ENCODE measurements at places on chromosomes 7 and 10.

- peak; percentile 15 for DNase-seq
Observed at GRCh38 chr7:125563964-125564529, 634.4 kb upstream of the POT1 start.

DNA sequence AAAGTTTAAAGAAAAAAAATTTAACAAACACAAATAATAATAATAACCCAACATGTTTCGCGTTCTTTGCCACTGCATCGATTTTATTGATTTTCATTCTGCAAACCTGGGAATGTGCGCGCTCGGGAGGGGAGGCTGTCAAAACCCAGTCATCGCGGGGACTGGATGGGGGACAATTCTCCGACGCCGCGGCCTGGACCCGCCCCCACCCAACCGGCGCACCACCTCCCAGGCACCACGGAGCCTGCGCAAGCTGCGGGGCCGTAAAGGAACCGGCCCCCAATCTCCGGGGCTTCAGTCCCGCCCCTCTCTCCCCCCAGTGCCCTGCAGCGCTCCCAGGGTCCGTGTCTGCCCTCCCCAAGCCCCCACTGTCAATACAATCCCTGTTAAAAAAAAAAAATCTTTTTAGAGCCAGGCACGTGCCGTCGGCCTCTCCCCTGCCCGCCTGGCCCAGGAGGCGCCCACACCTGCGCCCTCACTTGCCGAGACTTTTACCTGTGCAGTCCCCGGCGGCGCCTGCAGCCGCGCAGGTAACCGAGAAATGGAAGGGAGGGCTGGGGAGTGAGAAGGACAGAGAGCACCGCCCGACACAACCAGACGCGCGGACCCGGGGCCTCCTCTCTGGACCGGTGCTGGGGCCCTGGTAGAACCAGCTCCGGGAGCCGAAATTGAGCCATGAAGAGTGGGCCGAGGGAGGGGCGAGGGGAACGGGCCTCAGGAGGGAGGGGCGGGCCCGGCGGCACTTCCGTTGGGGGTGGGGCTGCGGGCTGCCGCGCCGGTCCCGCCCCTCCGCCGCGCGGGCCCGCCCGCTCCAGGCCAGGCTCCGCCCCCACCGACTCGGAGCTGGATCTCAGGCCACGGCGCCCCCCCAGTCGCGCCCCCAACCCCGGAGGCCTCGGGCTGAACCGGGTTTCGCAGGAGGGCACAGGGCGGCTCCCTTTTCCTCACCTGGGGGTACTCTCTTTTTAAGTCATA is 7.6 kb upstream of the ZNF503 start:
- peak; percentile 87 for DNase-seq

- no peak for DNase-seq
Observed at GRCh38 chr10:107485019-107485418, 320.5 kb upstream of the SORCS1 start.

DNA sequence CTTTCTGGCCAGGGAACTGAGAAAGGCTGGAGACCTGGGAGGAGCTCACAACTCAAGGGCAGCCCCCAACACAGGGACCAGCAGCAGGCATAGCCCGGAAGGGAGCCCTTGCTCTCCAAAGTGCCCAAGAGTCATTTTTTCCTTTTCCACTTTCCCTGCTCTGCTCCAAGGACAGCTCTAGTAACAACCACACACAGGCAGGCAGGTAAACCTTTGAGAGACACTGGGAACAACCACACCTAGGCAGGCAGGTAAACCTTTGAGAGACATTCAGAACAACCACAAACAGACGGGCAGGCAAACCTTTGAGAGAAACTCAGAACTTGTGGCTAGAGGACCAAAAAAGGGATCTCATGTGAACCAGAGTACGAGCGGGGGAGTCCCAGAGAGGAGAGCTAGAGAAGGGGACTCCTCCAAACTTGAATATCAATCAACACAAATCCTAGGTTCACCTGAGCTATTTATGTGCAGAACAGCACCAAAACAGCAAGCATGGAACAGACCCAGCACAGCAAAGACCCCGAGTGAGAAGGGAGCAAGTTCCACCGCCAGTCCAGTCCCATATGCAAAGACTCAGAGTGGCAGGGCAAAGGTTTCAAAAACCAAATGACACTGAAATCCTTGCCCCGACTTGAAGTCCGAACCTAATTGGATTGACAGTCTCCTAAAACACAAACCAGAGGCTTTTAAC is 33.6 kb upstream of the GUSB start:
- DNase-seq, result no peak

DNA sequence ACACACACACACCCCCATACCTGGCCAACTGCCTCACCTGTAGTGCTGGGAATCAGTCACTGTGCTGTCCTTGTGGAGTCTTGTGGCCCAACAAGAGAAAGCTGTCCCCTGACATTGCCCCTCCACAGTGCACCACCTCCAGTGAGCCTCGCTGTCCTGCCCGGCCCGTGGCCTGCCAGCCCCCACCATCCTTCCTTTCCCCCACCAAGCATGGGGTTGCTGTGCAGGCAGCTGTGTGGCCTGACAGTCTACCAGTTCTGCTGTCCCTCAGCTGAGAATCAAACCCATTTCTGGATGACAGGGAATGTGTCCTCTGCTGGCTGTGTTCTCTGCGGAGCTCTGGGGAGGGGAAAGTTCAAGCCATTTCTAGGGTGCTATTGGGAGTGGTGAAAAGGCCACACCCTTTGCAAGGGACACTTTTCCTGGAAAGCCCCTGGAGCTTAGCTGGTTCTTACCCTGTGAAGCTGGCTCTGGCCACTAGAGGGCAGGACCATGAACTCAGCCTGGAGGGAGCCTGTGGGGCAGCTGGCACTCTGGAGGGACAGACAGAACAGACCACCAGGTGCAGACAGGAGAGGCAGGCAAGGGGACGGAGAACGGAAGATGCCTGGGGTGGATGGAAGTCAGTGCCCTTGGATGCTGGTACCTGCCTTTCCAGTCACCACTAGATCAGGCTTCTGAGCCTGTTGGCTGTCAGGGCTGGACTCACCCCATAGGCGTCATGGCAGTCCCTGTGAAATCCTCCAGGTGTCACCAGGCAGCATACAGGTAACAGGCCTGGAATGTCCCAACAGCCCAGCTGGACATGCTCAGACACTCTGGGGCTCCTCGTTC is 10.5 kb upstream of the MTPAP start:
- peak; percentile 65 for DNase-seq

DNA sequence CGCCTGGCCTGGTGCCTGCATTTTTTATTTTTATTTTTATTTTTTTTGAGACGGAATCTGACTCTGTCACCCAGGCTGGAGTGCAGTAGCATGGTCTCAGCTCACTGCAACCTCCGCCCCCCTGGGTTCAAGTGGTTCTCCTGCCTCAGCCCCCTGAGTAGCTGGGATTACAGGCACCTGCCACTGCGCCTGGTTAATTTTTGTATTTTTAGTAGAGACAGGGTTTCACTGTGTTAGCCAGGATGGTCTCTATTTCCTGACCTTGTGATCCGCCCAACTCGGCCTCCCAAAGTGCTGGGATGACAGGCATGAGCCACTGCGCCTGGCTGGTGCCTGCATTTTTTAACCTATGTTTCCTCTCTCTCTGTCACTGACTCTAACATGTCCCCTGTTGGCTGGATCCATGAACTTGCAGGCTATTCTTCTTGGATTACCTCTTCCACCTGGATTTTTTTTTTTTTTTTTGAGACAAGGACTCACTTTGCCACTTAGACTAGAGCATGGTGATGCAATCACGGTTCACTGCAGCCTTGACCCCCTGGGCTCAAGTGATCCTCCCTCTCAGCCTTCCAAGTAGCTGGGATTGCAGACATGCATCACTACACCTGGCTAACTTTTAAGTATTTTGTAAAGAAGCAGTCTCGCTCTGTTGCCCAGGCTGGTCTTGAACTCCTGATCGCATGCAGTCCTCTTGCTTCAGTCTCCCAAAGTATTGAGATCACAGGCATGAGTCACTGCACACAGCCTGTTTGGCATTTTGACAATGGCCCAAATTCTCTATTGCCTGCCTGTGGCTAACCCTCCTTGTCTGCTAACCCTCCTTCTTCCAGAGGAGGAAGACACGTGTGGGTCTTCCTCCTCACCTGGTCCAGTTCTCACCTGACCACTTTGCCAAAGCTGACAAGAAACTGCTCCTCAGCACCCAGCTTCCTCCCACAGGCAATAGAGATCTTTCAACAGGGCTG is 23.0 kb upstream of the PRPF18 start:
- no peak for DNase-seq

DNA sequence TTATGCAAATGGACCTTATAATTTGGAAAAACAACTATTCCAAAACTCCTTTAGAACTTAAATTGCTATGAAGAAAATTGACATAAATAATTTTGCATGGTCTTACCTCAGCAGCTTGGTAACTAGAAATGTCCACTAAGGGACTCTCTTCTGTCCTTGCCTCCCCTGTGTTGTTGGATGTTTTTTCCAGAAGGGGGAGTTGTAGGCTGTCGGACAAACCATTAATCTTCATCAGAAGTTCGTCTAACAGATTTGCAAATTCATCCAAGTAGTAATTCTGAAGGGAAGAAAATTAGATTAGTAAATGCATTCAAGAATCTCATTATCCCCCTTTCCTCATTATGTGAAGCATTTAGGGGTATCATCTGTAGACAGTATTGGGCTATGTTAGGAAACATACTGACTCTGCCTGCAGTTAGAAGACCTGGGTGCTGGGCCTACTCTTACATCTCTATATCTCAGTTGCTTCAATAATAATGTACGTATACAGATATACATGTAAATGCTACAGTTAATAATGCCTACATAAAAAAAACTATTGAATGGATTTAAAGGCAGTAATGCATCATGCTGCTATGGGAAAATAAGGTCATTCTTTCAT is 155.6 kb downstream of the PKD1L1 start:
- no peak for DNase-seq

DNA sequence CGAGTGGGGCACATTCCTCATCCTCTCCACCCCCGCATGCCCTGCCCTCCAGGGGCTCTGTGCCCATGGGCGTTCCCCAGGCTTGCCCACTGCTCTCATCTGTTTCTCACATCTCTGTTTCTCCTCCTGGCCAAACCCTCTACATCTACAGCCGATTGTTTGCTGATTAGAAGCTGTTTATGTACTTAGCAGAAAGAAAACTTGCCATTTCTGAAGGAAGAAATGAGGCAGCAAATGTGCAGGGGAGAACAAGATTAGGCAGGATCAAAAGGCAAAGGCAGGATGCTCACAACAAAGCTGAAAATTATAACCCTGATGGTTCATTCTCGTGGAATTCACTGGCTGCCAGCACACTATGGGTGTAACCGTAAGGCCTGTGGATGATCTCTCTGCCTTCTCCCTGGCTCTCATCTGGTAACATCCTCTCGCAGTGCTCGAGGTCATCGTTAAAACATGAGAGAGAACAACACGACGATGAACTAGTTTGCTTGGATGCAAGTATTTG is 111.6 kb upstream of the KLF14 start:
- DNase-seq, result no peak

GRCh38 chr10:75772153-75772887 is 340.9 kb downstream of the LRMDA start:
- DNase-seq, result no peak

GRCh38 chr7:147070886-147071285 is 954.3 kb downstream of the CNTNAP2 start:
- no peak for DNase-seq

DNA sequence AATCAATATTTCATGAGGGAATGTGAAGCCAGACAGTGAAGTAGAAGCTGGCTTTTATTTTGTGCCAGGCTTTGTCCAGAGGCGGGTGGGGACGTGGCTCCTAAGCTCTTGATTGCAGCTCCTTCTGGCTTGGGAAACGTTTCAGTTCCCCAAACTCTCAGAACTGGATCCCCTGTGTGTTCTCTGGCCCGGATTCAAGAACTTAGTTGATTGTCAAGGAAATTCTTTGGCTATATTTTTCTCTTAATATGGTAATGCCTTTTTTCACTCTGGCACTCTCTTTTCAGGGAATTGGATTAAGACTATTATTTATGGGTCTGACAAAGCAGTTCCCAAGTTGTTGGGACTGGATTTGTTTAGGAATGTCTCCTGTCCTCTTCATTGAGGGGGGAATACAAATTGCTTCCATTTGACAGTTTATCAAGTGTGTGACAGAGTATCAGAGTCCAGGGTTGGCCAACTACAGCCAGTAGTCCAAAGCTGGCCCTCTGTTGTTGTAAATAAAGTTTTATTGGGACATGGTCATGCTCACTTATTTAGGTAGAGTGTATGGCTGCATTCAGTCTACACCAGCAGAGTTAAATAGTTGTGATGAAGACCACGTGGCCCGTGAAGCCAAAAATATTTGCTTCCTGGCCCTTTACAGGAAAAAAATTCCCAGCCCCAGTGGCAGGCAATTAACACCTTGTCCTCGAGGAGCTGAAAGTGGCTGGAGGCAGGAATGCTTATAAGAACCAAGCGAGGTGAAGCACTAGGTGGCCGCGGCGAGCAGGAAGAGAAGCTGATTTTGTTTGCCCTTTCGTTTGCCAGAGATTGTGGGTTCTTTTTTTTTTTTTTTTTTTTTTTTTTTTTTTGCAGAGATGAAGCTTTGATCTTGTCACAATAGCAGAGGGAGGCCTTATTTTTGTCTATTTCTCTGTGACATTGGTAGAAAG is 34.3 kb downstream of the HTRA1 start:
- no peak for DNase-seq

GRCh38 chr10:34495938-34496337 is 319.2 kb downstream of the PARD3 start:
- DNase-seq, result no peak

DNA sequence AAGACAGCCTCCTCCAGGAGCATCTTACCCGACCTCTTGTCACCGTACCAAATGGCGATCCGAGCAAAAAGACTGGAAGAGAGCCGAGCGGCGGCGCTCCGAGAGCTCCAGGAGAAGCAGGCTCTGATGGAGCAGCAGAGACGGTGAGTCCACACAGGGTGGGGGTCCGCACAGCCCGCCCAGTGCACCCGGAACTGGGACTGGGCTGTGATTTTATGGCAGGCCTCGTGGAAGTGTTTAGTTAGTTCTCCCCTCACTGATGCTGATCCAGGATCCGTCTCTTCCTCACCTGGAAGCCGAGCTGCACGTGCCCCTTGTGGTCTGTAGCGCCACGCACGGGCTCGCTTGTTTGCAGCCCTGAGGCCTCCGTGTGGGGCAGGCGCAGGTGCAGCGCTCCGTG is 19.6 kb downstream of the LRRC27 start:
- no peak for DNase-seq

DNA sequence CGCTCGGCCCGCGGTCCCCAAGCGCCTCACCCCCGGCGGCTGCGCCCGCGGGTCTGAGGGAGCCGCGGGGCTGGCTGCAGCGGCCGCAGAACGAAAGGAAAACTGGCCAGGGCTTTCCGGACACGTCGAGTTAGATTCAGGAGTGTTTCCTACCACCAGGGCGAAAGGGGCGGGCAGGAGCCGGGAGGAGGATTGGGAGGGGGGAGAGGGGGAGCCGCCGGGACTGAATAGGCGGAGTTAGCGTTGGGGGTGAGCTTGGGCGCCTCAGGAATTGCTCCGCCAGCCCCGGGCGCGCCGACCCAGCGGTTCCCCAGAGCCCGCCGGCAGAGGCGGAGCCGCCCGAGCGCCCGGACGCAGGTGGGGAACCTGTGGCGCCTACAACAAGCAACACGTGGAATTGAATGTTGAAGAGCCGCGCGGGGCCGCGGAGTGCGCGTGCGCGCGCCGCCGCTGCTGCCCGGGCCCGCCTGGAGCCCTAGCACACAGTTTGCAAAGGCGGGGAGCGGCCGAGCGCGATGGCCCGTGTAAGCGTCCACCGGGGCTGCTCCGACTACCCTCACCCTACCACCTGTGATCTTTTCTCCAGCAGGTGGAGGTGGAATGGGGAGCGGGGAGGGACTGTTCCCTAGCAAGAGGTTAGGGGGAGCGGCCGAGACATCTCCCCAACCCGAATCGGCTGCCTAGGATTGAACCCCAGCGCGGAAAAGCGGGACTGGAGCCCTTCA is at the start of gene CADPS2:
Gene CADPS2 (minus strand): TSS at position 104 of the 725 bp plus-strand sequence. CDS start 123 bp downstream, outside the sequence.
- DNase-seq, result peak; percentile 87

GRCh38 chr10:75191821-75192568 is 18.6 kb upstream of the VDAC2 start:
- DNase-seq, result peak; percentile 71

Data from Right ventricle myocardium superior (tissue), 1 donor.